ENCODE measurements at places on chromosomes 11 and 22.

DNA sequence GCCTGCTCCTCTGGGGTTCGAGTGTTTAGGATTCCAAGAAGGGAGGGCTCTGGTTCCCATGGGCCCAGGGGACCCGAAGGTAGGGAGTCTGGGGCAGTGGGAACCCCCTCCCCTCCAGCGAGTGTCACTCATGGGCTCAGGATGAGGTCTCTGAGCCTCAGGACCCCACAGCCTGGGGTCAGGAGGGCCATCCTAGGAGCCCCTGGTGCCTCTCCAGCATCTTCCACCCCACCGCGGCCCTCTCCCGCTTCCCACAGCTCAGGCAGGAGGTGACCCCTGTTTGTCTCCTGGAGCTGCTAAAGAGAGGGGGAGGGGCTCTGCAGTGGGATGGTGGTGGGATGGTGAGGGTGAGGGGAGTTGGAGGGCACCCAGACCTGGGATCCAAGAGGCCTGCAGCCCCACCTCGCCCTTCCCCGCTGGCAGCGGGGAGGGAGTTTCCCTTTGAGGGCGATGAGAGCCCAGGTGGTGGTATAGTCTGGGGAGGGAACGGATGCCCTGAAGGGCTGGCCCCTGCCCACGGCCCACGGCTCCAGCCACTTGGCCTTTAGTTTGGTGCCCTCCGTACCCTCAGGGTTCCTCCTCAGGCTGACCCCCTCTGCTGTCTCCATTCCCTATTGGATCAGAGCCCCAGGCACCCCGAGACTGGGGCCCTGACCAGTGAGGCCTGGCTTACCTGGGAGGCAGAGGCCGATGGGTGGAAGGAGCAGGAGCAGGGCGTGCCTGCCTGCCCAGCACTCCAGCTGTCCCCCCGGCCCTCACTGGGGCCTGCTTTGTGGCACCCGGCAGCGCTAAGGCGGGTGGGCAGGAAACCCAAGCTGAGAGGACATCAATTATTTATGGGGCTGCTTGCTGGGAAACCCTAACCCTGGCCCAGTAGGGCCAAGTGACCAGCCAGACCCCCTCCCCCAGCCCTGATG is 1.1 kb upstream of the CABP4 start:
- peak; percentile 61 for DNase-seq

DNA sequence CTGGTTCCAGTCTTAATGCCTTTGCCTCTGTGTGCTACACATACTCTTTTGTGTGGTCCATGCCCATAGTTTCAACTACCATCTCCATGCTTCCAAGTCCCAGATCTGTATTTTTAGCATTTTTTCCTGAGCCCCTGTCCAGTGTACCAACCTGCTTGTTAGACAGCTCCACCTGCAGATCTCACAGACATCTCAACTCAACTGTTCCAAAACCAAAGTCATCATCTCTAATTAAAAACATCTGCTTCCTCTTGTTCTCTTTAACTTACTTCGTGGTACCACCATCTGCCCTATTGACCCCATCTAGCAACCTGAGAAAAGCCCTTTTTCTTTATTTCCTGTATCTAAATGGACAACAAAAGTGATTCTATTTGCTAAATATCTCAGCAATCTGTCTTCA is 8.6 kb upstream of the KMT2A start:
- DNase-seq = no peak

DNA sequence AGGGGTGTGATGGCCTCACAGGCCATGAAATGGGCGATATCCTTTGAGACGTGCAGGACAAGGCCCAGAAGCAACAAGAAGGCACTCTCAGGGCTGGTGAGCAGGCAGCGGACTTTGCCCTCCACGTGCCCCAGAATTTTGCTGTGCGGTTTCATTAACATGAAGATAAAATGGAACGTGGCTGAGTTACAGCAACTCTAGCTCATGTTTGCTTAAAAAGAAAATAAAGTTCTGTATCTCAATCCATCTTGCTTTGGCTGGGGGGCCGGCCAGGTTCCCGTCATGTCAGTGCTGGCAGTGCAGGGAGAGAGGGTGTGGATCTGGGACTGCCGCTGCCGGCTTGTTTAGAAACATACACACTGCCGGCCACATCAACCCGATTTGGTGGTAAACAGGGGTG is 370.1 kb downstream of the OPCML start:
- no peak for DNase-seq

DNA sequence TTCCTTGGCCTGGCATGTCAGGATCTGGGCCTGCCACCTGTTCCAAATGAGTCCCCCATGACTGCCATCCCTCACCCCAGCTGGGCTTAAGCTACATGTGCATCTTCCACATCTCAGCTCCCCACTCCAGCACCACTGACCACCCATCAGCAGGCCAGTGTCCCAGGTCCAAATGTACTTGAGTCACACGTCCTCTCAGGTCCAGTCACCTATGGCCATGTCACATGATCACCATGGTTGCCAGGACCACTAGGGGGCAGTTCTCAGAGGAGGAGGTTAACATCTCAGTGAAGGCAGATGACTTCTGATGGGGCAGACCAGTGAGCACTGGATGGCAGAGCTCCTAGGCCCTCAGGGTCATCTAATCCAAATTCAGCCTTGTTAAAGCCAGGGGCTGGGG is 41.9 kb upstream of the WNT11 start:
- peak; percentile 79 for DNase-seq

DNA sequence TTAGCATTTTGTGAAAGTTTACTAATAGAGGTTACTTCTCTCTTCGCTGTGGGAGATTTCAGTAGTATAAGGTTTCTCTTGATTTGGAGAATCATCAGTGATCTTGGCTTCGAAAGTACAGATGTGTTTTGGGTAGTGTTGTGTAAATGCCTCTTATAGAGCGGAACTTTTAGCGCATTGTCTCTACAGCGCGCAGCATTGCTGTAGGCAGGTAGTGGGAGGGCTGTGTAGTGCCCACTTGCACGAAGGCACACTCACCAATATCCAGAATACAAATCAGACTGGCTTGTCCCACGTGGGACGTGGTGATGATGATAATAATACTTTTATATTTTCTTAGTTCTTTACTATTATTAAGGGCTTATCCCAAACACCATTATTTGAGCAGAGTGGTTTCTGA is 51.4 kb downstream of the FAM83F start:
- no peak for DNase-seq

DNA sequence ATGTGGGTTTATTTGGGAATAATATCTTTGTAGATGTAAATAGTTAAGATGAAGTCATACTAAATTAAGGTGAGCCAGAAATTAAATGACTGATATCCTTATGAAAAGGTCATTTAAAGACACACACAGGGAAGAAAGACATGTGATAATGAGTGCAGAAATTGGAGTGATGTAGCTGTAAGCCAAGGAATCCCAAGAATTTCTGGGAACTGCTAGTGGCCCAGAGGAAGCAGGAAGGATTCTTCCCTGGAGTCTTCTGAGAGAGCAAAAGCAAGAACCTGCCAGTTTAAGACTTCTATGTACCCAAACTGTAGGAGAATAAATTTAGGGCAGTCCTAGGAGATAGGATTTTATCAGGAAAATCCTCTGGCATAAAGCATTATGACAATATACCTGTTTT is 66.9 kb downstream of the LRRC4C start:
- DNase-seq = no peak

- DNase-seq = no peak
These were observed 23.0 kb downstream of the OR8B12 start for GRCh38 chr11:124520550-124520854.
